IMR-90 (cell line): ENCODE measurements at places on chromosomes 1 and 21.

DNA sequence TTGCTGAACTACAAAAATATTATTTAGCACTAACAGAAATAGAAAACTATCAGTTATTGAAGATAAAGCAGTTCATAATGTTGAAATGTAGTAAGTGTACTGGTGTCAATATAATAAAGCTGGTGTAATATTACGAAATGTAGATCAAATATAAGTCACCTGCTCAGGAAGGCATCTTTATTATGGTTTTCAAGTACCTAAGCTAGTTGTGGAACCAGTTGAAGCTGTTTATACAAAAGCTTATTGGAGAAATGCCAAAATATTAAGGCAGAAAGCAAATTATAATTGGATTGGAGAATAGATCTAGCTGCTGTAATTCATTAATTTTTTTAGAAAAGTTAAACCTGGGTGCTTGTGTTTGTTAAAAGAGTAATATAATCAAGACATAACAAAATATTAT lies 6.2 kb upstream of the MARK1 start:
- no peak for DNase-seq

DNA sequence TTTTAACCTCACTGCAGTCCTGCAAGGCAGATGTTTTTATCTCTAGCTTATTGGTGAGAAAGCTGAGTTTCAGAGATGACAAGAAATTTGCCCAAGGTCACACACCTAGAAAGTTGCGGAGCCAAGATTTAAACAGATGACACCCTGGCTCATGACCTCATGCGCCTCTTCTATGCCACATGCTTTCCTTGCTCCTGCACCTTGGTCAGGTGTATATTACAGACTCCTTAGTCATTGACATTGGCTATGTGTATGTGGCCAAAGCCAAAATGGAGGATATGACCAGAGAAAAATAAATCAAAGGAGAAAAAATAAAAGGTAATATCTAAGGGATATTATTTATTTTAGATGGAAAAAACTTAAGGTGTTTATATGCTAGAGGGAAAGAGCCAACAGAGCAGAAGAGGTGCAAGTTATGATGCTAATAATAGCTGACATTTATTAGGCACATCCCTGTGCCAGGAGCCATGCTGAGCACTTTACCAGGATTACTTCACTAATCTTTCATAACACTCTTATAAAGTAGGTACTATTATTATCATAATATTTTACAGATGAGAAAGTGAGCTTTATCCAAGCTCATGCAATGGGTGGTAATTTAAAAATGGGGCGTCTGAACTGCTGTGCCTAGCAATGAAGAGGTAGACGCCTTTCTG lies 13.8 kb upstream of the MYOC start:
- DNase-seq, result no peak

DNA sequence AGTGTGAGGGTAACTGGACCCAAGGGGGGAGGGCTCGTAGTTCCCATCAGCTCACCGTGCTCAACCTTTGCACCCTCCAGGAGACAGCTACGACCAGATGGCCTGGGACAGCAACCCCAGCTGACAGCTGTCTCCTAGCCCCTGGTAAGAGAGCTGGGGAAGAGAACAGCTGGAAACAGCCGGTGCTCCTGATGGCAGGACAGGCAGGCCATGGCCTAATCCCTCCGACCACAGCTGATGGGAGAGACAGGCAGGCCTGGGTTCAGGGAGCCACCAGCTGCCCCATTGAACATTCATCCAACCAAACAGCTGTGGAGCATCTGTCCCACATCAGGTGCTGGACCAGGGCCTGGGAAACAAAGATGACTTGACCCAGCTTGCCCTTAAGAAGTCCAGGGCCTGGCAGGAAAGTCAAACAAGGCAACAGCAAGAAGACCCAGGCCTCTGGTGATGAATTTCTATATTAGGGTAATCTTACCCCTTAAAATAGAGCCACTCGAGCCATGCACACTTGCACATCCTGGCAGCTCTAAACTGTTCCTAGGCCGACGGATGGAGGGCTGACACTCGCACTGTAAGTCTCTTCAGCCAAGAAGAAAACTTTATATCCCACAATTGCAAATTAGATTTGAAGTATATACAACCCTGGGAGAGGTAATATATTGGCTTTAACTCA lies 12.2 kb downstream of the OLFML2B start:
- no peak for DNase-seq

DNA sequence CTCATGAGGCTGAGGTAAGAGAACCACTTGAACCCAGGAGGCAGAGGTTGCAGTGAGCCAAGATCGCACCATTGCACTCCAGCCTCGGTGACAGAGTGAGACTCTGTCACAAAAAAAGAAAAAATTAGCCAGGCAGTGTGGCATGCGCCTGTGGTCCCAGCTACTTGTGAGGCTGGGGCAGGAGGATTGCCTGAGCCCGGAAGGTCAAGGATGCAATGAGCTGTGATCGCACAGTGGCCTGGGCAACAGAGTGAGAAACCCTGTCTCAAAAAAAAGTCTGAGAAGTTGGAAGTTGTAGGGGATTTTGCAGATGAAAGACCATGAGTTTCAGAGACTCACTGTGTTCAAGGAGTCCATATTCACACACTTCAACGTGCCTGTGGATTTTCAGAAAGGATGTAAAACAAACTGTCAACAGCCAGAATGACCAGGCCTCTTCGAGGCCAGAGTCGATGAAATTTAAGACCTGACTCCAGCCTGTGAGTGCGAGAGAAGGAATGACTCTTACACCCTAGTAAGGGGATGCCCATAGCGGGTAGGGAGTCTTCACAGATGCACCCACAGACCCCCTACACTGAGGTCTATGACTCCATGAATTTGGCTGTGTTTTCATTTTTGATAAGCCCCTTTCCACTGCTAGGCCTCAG lies 2.2 kb downstream of the S100A13 start:
- DNase-seq, result no peak

- DNase-seq, result no peak
Observed at GRCh38 chr1:19636065-19636464, 8.0 kb upstream of the NBL1 start.

DNA sequence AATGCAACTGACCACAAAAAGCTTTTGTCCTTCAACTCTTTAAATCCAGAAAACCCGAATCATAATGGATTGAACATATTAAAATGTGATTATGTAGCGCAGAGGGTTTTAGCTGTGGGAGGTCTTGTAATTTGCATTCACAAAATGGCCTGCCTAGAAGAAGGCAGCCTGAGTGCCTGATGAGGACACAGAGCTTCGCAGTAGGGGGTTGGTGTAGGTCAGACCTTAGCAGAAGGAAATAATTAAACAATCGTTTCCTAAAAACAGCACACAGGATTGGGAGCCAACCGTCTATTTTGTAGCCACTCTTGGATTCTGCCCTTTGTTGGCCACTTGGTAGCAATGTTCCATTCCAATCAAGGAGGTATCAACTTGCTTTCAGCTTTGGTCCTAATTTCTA lies 195.7 kb upstream of the KIAA0040 start:
- no peak for DNase-seq

DNA sequence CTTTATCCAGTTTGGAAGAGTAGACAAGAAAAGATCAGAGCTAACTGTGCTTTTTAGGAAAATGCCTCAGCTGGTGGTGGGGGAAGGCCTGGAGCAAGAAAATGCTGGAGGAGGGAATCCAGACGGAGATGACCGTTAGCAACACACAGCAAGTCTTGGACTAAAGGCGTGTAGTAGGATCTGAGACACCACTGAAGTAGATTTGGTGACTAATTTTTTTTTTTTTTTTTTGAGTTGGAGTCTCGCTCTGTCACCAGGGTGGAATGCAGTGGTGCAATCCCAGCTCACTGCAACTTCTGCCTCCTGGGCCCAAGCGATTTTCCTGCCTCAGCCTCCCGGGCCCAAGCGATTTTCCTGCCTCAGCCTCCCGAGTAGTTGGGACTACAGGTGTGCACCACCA lies 41.2 kb downstream of the LPAR3 start:
- DNase-seq, result peak; percentile 91

GRCh38 chr1:3234281-3234680 lies 165.3 kb downstream of the PRDM16 start:
- no peak for DNase-seq

DNA sequence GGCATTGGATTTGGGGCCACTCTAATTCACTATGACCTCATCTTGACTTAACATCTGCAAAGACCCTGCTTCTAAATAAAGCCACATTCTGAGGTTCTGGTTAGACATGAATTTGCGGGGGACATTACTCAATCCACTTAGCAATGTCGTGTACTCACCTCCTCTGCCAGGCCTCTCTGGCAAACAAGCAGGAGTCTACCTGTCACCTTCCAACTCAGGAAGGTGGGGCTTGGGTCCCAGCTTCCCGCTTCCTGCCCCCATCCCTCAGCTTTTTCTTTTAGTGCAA lies 177.8 kb downstream of the PSMG1 start:
- DNase-seq, result no peak

- no peak for DNase-seq
Observed at GRCh38 chr21:34838956-34839820, 170.4 kb downstream of the CLIC6 start.

GRCh38 chr1:54643736-54644135 lies 2.1 kb downstream of the MROH7 start:
- no peak for DNase-seq

DNA sequence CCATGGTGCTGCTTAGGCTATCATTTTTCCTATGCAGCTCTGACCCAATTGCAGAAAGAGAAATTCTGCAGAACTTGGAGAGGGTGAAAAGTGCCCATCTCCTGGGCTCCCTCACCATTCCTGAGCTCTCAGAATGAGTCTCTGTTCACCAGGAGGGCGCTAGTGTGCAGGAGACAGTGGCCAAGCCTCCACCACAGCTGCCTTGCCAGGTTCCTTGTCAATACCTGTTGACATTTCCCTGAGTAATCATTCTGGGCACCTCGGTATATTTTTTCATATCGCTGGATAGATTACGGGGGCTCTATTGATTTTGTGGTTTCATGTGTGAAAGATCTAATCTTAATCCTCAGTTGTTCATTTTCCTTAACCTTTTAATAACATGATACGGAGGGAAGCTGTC lies 13.0 kb upstream of the C8B start:
- DNase-seq, result no peak

- no peak for DNase-seq
Observed at GRCh38 chr21:46394595-46395104, 64.0 kb upstream of the DIP2A start.
